Stimulated activated CD4-positive, alpha-beta T cell treated with anti-CD3 and anti-CD28 coated beads, Interleukin-1b, Interleukin-23, amount 100 ng/mL, for 48 hours (primary cell): ENCODE measurements at places on chromosomes 3 and 15.

DNA sequence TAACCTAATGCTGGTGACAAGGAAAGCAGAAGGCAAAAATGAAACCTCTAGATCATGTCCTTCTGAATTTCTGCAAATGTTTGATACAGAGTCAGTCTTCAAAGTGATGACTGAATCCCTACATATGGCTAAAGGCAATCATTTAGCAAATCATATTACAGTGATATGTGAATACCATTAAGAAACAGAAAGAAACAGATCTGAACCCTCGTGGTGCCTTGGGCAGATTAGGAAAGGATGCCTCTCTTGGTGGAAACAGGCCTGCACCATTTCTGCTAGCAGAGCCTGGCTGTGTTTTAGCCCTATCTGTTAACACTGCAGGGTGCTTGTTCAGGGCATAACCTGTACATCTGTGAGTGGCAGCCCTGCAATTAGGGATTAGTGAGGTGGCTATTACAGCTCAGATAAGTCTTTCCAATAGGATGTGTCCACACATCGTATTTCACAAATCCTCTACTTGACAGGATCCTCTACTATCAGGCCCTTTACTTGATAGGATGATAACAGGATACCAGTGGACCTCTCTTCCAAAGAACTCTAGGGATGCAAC lies 12.1 kb downstream of the SEC22C start:
- DNase-seq: no peak

- DNase-seq: no peak
Observed at GRCh38 chr3:119681279-119681678, 4.1 kb upstream of the COX17 start.

DNA sequence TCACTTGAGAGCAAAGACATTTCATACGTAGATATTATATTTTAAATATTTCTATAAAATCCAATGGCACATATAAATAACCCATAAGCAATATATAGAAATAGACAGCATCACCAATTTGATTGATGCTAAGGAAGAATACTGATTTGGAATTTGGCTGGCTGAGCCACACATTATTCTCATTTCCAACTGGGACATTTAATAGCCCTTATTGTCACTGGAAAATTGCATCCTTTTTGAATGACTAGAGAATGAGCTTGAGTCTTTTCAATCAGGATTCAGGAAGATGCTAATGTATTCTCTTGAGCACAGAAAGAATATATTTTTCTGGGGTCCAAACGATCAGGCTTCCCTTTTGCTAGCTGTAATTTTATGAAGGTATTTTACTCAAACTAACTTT lies 70.9 kb upstream of the KCNH8 start:
- no peak for DNase-seq

DNA sequence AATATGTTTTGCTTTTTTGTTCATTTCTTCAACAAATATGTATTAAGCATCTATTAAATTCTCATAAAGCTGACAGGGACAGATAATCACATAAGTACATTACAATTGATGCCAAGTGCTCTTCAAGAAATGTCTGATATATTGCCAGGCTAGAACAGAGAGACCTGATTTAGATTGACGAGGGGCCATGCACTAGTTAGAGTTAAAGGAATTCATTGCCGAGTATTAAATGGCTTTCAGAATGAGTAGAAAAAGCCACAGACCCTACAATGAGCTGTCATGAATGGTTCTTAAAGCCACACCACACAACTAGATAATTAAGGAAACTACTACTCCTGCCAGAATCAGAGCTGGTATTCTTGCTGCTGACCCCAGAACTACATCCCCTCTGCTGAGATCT lies 250.2 kb upstream of the MME start:
- no peak for DNase-seq

DNA sequence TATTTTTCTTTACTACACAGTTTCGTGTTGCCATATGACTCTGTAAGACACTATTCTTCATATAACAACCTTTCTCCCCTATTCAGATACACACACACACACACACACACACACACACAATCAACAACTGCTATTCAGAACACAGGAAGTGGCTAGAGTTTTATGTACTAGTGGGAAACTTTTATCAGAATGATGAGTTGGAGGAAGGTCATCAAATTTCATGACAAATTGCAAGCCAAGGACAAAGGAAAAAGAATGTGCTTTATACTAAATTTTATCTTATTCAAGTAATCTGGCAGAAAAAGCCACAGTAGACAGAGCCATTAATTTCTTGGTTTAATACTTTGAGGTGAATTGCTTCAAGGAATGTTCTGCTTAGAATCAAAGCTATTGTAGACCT lies 899.8 kb downstream of the ROBO2 start:
- DNase-seq: no peak

DNA sequence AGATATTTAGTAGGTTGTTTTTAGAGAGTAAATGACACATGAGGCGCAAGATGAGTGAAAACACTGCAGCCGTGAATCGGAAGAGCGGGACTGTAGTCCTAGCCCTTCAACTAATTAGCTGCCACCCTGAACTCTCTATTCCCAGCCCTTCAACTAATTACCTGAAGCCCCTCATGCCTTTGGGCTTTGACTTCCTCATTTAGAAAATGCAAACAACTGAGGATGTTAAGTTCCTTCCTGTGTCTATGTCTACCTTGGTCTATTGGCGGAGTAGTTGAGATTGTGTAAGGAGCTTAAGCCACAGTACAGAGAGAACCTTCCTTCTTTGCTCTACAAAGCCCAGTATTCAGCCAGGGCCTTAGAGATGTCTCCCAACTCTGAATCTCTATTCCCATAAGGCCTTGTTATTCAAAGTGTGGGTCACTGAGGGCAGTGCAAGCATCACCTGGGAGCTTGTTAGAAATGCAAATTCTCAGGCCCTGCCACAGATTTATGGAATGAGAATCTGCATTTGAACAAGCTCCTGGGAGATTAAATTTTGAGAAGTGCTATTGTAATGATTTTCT lies 71.8 kb upstream of the SCN5A start:
- no peak for DNase-seq

- DNase-seq: no peak
Observed at GRCh38 chr15:70016511-70016994, 81.2 kb downstream of the TLE3 start.

GRCh38 chr3:162007722-162008121 lies 511.1 kb downstream of the OTOL1 start:
- no peak for DNase-seq

- DNase-seq: no peak
Observed at GRCh38 chr3:145900056-145900829, 260.7 kb downstream of the PLOD2 start.

DNA sequence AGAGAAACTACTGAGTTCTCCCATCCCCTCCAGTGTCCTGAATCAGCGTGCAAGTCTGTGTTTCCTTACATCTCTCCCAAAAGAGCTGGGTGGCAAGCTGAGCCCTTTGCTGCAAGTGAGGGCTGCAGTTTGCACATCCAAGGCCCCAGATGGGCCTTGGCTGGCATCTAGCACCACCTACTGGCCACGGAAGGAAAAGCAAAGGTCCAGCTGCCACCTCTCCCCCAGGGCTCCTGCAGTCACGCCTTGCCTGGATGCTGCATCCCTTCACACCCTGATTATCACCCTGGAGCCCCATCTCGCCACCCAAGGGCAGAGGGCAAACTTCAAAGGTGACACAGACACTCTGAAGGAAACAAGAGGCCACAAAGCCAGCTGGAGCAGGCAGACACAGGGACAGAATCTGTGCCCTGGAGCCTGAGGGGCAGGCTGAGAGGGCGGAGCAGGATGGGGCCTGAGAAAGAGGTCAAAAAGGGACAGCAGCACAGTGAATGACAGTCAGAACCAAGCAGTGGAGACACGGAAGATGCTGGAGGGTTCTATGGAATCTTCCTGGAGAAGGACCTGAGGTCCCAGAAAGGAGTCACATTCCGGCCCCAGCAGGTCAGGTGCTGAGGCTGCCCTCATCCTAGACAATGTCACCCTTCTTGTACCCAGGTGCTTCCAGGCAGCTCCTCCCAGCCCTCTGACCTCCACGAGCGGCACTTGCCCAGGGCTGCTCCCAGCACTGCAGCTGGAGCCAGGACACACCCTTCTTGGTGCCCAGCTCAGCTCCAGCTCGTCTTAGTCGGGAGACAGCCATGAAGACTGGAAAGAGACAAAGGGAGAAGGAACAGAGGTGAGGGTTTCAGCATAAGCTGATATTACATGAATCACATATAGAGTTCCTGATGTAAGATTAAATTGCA lies 18.3 kb upstream of the NTRK3 start:
- DNase-seq: peak; percentile 64

DNA sequence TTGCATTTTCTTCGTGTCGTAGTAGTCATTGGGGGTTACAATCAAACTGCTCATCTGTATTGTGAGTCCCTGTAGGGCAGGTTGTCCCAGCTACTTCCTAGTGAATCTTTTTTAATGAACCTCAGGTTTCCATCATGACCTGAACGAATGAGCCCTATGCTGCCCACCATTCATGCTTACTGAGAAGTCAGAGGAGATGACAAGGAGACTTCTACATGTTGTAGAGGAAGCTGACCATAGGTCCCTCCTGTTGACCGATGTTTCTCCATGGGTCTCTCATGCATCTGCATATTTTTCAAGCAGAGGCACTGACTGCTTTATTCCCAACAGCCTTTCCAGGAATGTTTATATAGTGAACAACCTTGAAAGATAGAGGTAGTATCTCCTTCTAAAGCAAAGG lies 5.0 kb upstream of the NME9 start:
- no peak for DNase-seq

DNA sequence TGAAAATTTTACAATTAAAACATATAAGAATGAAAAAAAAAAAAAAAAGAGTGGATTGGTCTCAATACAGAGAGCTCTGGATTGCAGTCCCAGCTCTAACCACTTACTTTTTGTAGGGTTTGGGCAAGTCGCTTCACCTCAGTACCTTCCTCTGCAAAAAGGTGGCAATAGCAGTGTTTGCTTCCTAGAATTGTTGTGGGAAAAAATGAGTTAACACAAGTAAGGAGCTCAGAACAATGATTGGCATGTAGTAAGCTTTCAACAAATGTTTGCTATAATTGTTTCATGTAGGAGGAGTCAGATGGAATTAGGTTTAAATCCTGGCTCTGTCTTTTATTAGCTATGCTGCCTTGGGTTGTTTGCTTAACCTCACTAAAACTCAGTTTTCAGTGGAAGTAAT lies 425.2 kb upstream of the TBL1XR1 start:
- DNase-seq: no peak

DNA sequence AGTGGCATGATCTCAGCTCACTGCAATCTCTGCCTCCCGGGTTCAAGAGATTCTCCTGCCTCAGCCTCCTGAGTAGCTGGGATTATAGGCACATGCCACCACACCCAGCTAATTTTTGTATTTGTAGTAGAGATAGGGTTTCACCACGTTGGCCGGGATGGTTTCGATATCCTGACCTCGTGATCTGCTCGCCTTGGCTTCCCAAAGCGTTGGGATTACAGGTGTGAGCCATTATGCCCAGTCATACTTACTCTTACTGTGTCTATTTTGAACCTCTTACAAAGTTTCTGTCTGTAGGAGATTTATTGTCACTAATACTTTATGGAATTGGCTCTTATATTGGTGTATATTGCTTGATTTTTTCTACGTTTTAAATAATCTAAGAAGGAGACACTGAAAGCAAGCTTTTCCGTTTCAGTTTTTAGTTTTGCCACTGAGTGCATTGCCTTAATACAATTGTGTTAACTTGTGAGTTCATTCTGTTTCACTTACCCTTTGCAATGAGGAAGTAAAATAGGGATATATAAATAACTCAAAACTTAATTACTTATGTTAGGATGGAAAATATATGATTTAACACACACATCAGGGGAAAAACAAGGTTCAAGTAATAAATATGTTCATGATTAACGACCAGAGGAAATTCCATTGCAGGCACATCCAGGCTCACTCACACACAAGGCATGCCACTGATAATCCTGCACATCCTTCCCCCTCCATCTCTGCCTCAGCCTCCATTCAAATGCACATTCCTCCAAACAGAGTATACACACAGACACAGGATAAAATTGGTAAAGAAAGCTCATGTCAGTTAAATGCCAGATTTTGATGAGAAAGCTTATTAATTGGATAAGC lies 279.3 kb upstream of the RASGRP1 start:
- no peak for DNase-seq

DNA sequence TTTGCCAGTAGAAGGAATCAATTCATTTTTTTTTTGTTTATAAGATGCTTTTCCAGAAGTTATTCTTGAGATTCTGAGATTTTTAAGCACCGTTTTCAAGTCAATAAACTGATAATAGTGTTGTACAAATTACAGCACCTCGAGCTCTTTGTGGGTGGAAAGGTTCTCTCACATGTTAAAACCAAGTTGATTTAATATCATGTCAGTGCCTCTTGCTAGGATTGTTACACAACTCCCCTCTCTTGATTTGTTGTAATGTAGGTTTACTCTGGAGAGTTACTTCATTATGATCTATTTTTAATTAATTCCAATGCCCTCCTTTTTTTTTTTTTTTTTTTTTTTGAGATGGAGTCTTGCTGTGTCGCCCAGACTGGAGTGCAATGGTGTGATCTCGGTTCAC lies 25.8 kb upstream of the UBXN7 start:
- no peak for DNase-seq

GRCh38 chr15:34341381-34342212 lies 1.3 kb downstream of the NOP10 start:
- DNase-seq: no peak

- DNase-seq: no peak
Observed at GRCh38 chr3:53071882-53072431, 26.1 kb upstream of the SFMBT1 start.

GRCh38 chr3:36524560-36524959 lies 144.3 kb downstream of the STAC start:
- DNase-seq: no peak

- DNase-seq: no peak
Observed at GRCh38 chr3:62095756-62096155, 277.6 kb downstream of the FEZF2 start.

DNA sequence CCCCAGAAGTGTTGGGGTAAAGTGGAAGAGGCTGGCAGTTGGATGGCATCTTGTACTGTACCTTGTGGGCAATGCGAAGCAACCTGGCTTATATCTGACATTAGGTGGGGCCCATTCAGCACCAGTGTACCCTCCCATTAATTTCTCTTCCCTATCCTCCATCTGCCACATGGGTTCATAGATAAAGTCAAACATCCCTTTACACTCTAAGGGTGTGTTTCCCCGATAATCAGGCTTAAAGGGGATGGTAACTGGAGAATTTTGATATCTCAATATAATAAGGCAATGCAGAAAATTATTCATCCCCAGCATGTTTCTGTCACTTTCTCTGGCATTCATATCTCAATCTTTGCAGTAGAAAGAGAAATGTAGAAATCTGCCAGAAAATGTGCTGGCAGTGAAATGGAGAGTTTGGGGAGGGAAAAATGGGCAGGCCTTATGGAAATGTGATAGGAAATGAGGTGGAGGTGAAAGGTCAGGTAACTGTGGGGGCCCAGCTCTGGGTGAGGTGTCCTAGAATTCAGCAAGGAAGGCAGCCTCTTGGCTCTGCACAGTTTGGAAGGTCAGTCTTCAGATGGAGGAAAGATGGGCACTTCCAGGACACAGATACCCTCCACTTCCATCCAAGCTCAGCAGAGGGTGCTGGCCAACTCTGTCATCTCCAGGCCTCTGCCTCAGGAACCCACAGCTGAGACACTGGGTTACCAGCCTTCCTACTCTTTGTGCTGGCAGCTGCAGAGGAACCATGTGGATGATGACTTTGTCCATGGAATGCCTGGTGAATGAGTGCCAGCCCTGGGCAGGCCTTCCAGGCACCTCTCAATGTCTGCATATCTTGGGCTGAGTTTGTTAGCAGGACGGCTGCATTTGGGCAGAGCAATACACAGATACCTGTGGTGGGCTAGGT lies 325.9 kb upstream of the CTDSPL start:
- DNase-seq: no peak

GRCh38 chr15:76162036-76162398 lies 102.2 kb downstream of the TMEM266 start:
- DNase-seq: no peak

- no peak for DNase-seq
Observed at GRCh38 chr3:105976196-105976595, 107.4 kb upstream of the CBLB start.

- no peak for DNase-seq
Observed at GRCh38 chr3:176193032-176193730, 1004.1 kb downstream of the TBL1XR1 start.
